ENCODE measurements at places on chromosomes 3 and 15.

DNA sequence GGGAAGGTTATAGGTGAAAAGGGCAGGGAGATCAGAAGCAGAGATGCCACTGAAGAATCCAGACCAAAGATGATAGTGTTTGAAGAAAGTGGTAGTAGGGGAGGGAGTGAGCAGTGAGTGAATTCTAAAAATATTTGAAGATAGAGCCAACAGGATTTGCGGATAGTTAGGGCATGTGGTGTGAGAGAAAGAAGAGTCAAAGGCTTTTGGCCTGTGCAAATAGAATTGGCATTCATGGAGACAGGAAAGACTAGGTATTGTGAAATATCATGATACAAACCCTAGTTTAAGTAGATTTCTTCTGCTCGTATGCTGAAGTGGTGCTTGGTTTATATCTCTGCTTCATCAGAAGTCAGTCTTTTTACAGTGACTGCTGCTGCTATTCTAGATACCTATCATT is 224.2 kb upstream of the CFAP20DC start:
- DNase-seq, result no peak

DNA sequence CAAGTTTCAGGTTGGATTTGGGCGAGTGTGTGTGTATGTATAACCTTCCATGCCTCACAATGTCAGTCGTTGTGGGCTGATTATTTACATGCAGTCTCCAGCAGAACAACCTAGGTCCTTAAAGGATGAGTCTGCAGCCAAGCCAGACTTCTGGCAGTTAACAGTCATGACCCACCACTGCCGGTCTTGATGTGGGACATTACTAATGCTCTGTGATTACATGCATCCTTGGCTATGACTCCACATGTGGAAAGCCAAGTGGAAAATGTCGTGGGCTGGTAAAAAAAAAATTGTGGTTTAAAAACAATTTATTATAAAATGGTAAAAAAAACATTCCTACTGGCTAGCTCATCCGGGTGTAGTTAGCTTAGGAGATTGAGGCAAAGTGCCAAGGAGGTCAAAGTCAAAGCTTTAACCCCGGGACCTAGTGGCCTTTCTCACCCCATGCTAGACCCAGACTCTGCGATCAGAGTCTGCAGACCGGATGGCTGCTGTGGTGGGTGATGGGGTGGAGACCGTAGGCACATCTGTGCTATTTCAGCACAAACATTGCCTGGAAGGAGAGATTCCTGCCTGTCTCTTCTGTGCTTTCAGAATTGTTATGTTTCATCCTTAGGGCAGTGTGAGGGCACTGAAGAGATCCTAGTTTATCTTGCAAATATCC is 6.8 kb downstream of the RARRES1 start:
- DNase-seq, result peak; percentile 95

- peak; percentile 78 for DNase-seq
These were observed 6.4 kb downstream of the STRA6 start for GRCh38 chr15:74196175-74196574.

- no peak for DNase-seq
These were observed 110.1 kb upstream of the SKOR1 start for GRCh38 chr15:67715170-67715569.

DNA sequence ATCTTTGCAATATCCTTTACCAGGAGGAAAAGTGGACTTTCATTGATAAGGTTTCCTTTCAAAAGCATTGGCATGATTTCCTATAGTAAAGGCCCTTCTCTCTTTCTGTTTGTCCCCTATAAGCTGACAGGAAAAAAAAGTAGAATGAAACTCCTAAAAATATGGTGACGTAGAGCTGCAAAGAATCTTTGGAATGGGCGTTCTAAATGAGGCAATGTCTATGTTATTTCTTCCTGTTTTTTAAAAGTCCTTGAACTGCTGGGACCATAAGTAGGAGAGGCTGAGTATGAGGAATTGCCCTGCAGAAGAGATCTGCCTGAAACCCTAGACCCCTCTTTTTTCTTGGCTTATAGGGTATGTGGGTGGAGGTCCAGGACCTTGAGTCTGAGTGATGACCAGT is 17.2 kb downstream of the ST3GAL6 start:
- DNase-seq, result no peak

DNA sequence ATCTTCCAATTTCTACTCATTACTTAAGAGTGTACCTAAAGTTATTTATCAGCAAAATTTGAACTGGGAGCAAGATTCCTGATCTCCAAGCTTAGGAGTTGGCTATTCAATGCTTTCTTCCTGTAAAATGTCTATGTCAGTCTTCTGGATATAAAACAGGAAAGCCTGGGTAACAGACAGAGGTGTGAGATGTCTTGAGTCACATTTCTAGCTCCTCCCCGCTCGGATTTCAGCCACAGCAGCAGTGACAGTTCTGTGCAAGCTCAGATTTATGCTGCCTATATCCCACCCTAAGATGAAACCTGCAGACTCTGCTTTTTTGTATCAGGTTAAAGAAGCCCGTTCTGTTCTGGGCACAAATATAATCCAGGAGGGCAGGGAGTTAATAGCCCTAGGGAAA is 2.1 kb upstream of the ARMC8 start:
- no peak for DNase-seq

- no peak for DNase-seq
These were observed 3.3 kb downstream of the SCAMP2 start for GRCh38 chr15:74869726-74870407.

DNA sequence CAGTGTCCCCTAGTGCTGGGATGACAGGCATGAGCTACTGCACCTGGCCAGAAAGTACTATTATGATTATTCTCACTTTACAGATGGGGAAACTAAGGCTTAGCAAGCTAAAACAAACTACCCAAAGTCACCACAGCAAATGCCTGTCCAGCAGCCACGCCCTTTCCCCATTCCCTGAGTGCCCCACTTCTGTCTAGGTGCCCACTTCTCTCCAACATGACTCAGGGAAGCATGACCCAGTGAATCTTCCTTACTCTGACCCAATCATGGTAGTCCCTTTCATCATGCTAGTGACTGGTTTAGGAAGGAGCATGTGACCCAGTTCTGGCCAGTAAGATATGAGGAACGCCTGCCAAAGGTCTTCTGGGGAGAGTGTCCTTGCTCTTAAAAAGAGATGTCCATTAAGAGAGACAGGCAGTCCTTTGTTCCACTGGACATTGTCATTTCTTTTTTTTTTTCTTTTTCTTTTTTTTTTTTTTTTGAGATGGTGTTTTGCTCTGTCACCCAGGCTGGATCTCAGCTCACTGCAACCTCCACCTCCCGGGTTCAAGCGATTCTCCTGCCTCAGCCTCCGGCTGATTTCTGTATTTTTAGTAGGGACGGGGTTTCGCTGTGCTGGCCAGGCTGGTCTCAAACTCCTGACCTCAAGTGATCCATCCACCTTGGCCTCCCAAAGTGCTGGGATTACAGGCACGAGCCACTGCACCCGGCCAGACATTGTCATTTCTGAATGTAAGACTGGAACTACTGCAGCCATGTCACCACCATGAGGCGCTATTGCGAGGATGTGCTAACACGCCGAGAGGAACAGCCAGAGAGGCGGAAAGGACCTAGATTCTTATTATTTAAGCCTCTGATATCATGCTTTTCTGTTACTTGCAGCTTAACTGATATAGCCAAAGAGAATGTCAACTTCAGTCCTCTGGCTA is 19.8 kb downstream of the MEGF11 start:
- peak; percentile 3 for DNase-seq

GRCh38 chr15:41885321-41885720 is 8.5 kb downstream of the SPTBN5 start:
- DNase-seq, result no peak

DNA sequence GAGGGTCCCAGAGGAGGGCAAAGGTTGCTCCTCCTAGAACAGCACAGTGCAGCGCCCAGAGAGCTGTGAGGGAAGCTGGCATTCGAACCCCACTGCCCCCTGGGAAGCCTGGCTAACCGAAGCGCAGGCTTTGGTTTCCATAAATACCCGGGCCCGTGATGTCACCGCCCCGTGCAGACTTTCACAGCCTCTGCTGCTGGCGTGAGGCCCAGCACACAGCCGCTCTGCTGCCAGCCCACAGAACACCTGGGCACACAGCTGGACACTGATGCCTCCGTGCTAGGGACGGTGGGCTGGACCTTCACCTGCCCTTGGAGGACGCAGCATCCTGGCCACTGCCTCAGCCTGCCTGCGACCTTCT is 1.0 kb downstream of the IQSEC1 start:
- DNase-seq, result no peak

DNA sequence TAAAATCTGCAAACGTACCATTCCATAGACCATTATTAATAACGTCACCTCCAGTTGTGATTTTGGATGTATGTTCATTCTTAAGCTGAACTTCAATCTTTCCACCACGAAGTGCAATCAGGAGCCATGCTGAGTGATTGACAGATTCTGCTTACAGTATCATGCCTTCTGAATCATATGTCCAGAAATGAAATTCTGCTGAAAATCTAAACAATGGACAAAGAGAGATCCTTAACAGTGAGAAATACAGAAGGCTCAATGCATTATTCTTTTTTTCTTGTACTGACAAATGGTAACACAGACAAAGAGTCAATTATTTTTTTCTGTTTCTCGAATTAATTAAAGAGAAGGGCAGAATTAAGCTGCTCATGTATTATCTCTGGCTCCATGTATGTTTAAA is 1114.5 kb downstream of the EPHA3 start:
- DNase-seq, result no peak

- DNase-seq, result no peak
These were observed 41.2 kb downstream of the RLBP1 start for GRCh38 chr15:89179966-89180875.

DNA sequence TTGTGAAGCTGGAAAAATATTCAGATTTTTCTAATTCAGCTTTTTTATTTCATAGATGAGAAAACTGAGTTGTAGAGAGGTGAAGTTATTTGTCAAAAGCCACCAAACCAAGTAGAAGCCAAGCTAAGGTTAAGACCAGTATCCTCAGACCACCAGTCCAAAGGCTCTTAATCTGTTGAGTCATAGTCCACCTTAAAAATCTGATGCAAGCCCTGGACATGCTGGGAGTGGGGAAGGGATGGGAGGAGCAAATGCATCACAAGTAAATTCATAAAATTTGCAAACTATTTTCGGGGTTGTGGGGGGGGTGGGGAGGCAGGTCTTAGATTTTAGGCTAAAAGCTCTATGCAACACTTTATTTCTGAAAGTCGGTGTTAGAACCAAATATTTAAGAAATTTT is 307.7 kb upstream of the SEMA6D start:
- no peak for DNase-seq

DNA sequence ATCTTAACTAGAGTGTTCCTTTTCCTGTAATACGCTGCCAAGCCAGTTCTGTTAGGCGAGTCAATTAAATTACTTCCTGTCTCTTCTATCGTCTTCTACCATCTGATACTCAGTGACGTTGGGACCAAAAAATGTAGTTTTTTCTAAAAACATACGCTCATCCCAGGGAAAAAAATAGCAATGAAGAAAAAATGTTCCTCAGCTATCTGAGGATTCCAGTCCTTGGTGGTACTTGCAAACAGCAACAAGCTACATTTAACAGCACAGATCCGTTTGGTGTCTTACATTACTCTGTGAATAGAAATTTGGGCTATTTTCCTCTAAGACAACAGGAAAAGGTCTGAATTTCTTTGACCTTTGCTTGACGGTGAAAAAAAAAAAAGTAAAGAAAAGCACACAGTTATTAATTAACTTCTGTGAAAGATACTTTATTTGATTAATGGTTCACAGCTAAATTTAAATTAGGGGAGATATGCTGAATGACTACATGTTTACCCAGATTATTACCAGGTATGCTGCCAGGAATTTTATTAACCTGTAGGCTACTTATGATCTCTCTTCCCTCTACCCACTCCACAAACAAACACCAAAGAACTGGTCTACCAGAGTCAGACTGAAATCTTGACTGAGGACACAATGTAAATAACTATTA is 254.4 kb upstream of the ZPLD1 start:
- peak; percentile 56 for DNase-seq

DNA sequence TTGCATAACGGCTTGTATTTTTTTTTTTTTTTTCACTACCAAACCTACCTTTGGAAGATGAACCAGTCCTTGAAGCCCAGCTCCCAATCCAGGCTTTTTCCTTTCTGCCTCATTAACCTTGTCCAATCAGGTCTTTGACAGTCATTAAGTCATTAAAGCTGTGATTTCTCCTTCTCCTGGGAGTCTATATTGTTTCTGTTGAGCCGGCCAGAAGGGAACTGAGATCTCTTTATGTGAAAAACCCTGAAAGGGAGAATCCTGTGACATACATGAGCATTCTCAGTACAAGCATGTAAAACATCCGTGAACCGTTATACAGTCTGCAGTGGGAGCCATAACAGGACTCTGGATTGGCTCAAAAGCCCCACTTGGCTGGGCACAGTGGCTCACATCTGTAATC is 40.0 kb downstream of the ZNF589 start:
- DNase-seq, result no peak

GRCh38 chr15:52102463-52102862 is 10.1 kb downstream of the BCL2L10 start:
- DNase-seq, result no peak

DNA sequence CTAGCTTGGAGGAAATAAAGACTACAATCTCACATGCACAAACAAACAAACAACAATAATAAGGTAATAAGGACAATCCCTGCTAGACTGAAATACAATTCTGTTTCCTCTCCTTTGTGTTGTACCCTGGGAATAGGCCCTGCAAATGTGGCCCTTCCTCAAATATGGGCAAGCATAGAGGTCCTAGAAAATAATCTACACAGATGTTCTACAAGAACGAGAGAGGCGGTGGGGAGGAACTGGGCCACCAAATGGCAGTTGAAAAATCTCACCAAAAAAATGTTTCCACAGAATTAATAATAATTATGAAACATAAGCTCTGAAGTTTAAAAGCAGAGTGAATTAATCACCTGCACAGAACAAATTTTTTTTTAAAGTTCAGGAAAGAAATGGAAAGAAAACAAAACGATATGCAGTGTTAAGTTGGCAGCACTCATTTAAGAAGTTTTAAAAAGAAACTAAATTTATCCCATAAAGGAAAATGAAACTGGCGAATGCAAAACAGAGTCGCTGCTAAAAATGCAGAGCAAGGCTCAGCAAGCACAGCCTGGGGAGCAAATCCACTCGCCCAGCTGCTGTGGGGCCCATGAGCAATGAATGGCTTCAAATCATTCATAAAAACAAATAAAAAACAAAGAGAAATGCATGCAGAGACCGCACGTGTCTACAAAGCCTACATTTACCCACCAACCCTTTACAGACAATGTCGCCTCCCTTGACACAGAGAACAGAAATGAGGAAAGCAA is 475.4 kb downstream of the OCA2 start:
- no peak for DNase-seq

- no peak for DNase-seq
These were observed 51.8 kb downstream of the RFTN1 start for GRCh38 chr3:16461463-16462245.

GRCh38 chr3:134677987-134678308 is 27.1 kb upstream of the KY start:
- DNase-seq, result no peak

- no peak for DNase-seq
These were observed 255.6 kb downstream of the ZNF621 start for GRCh38 chr3:40780291-40780924.

All from HS-5 (cell line).